ENCODE measurements at places on chromosomes 6 and 20.

GRCh38 chr6:84107495-84107894 lies 73.9 kb downstream of the MRAP2 start:
- DNase-seq: no peak

GRCh38 chr6:17156112-17156921 lies 54.5 kb downstream of the STMND1 start:
- DNase-seq: peak; percentile 78

GRCh38 chr20:38034961-38035360 lies 1.4 kb downstream of the RPRD1B start:
- DNase-seq: no peak

- DNase-seq: no peak
Measured at GRCh38 chr20:41746635-41747034, 128.5 kb upstream of the CHD6 start.

DNA sequence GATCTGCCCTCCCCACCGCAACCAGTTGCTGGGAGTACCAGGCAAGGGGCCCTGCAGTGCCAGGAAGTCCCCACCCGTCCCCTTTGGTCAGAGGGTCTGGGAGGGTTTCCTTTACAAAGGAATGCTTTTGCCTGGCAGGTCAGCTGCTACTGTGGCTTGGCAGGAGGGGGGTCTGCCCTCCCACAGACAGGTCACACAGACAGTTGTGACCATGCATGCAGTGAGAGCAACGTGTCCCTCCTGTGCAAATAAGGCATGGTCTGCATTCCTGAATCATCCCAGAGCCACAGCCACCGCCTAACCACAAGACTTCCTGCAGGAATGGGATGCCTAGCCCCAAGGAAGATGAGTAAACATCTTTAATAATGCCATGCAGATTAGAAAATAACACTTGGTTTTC lies 439 bp upstream of the F13A1 start:
- DNase-seq: no peak

GRCh38 chr6:112690497-112691202 lies 343.5 kb downstream of the RFPL4B start:
- DNase-seq: no peak
